ENCODE measurements at places on chromosomes 11 and 22.

- no peak for DNase-seq
Measured at GRCh38 chr22:35663371-35663770, 15.1 kb downstream of the APOL6 start.

DNA sequence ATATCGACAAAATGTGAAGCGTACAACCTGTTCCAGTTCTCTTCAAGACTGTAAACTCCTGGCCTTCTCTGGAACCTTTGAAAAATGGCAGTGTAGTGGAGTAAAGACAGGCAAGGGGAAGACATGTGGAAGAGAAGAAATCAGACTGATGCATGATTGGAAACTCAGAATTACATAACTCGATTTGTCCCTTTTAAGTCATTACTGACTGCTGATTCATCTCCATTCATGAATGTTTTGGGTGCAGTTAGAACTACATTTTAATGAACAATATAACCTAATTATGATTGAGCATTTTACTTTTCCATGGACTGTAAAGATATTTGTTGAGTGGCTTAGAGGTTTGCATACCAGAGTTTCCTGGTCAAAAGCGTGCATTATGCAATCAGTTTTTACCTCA is 32.9 kb downstream of the FAT3 start:
- no peak for DNase-seq

GRCh38 chr11:10878408-10879214 is 20.8 kb upstream of the ZBED5 start:
- peak; percentile 71 for DNase-seq

- DNase-seq = no peak
Measured at GRCh38 chr11:20367313-20367948, 3.9 kb downstream of the HTATIP2 start.

DNA sequence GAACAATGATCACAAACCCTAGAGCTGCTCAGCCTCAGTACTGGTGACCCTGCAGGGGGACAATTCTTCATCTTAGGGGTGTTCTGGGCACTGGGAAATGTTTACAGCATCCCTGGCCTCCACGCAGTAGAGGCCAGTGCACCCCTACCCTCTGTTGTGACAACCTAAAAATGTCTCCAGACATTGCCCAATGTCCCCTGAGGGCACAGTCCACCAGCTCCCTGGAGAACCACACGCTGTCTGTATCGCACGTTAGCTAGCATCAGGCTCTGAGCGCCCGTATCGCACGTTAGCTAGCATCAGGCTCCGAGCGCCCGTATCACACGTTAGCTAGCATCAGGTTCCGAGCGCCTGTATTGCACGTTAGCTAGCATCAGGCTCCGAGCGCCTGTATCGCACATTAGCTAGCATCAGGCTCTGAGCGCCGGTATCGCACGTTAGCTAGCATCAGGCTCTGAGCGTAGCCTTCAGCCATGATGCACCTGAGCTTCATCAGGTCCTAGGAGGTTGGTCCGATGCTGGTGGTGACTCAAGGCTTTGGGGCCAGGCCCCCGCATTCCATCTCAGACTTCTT is 111.1 kb upstream of the ANO1 start:
- no peak for DNase-seq

DNA sequence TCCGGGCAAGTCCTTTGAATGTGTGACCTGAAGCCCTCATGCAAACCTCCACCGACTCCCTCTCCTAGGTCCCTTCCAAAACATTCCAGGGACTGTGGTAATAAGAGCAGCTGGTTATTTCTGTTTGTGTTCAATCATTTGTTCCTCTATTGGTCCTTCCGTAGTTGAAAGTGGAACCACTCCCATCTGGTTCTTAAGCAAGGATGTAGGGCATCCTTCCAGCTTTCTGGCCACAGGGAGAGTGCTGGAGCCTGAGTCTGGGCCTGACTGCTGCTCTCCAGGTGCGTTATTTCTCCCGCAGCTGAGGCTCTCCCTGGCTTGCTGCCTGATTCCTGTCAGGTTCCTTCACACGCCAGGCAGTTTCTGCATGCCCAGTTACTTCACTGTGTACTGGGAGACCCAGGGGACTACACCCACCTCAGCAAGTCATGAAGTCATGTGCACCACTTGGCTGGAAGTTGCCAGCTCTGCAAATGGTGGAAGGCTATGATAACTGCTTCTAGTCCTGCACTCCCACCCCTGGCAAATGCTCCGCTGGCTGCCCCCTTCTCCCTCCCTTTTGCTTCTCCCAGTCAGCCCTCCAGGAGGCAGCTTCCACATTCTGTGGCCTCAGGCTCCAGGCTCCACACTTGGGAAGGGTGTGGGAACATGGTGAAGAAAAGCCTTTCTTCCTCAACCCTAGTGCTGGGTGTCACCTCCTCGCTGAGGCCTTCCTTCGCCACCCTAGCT is 4.0 kb upstream of the ALX4 start:
- no peak for DNase-seq

Data from RPMI8226 (cell line).